ENCODE measurements at places on chromosomes 7 and 10. TPM values are rescaled to one million over a fixed set of nuclear protein-coding genes. Genes with fewer than 3 reads are reported as not detected.

IKZF1 gene
- not detected for total RNA-seq

FAM204A gene
- total RNA-seq, result 33.5 TPM

LRRN3 gene
- total RNA-seq, result 16.3 TPM

NKX1-2 gene
- total RNA-seq, result not detected

DENND2A gene
- total RNA-seq, result 12.4 TPM

RPA3 gene
- 29.7 TPM for total RNA-seq

FKBP9 gene
- 198 TPM for total RNA-seq

SLC18A3 gene
- not detected for total RNA-seq

PLXNA4 gene
- total RNA-seq, result 0.65 TPM

ADAM12 gene
- 8.1 TPM for total RNA-seq

LIPN gene
- total RNA-seq, result not detected

GPNMB gene
- 13.7 TPM for total RNA-seq

GPR26 gene
- total RNA-seq, result not detected

TBX20 gene
- 1.2 TPM for total RNA-seq

CALN1 gene
- total RNA-seq, result not detected

CDHR3 gene
- total RNA-seq, result 3.4 TPM

WDR37 gene
- total RNA-seq, result 9.4 TPM

OR9A2 gene
- not detected for total RNA-seq

LBX1 gene
- total RNA-seq, result not detected

CNNM1 gene
- total RNA-seq, result 0.13 TPM

UBTD1 gene
- total RNA-seq, result 32.8 TPM

EFCAB10 gene
- 0.26 TPM for total RNA-seq

IL2RA gene
- total RNA-seq, result not detected

ADRA2A gene
- total RNA-seq, result not detected

RTKN2 gene
- total RNA-seq, result 1.7 TPM

AKR1C8 gene
- total RNA-seq, result not detected

EIF3A gene
- total RNA-seq, result 79.5 TPM

LIPM gene
- total RNA-seq, result not detected

ZNF37A gene
- 4.9 TPM for total RNA-seq

ASAH2 gene
- 0.56 TPM for total RNA-seq

VPS26A gene
- total RNA-seq, result 30.3 TPM

ADGRA1 gene
- not detected for total RNA-seq

Measured in epithelial cell of alveolus of lung (primary cell).